Smooth muscle cell of bladder (primary cell): ENCODE measurements at places on chromosomes 5 and 9. TPM values are rescaled to one million over a fixed set of nuclear protein-coding genes. Genes with fewer than 3 reads are reported as not detected.

Gene CDKN2B
- 18.5 and 37.2 TPM in 2 replicates for total RNA-seq

Gene CD72
- 1.6 and 1.7 TPM in 2 replicates for total RNA-seq

Gene MGAT4B
- 94.4 and 138 TPM in 2 replicates for total RNA-seq

Gene SGTB
- 12.0 and 13.1 TPM in 2 replicates for total RNA-seq

Gene ENTREP1
- not detected in 2 replicates for total RNA-seq

Gene TMEM232
- total RNA-seq, result 2.8 and 3.4 TPM in 2 replicates

Gene ZDHHC11B
- under 0.01 and 0.09 TPM in 2 replicates for total RNA-seq

Gene NME5
- 1.6 and 2.1 TPM in 2 replicates for total RNA-seq

Gene FRMD3
- total RNA-seq, result 0.14 and 0.18 TPM in 2 replicates

Gene TTC23L
- total RNA-seq, result 0.37 and 0.43 TPM in 2 replicates

Gene KCTD16
- total RNA-seq, result 2.4 and 4.0 TPM in 2 replicates

Gene LRRC26
- not detected in 2 replicates for total RNA-seq

Gene MARCOL
- total RNA-seq, result 4.0 and 8.3 TPM in 2 replicates

Gene FSD1L
- 3.0 and 4.1 TPM in 2 replicates for total RNA-seq

Gene ANKRD34B
- total RNA-seq, result under 0.01 TPM in 1 of 2 replicates, not detected in the other

Gene BARX1
- not detected in 2 replicates for total RNA-seq

Gene PAEP
- total RNA-seq, result not detected in 2 replicates

Gene OR1B1
- 0.18 TPM in 1 of 2 replicates, not detected in the other for total RNA-seq

Gene HTR1A
- total RNA-seq, result not detected in 2 replicates

Gene SAPCD2
- 0.43 and 0.55 TPM in 2 replicates for total RNA-seq

Gene STPG3
- total RNA-seq, result not detected in 2 replicates

Gene ADAMTS6
- 58.6 and 72.2 TPM in 2 replicates for total RNA-seq

Gene CDKN2A
- total RNA-seq, result 9.5 and 10.1 TPM in 2 replicates

Gene ADGRD2
- not detected in 2 replicates for total RNA-seq

Gene GPX3
- total RNA-seq, result 20.1 and 35.2 TPM in 2 replicates

Gene LIFR
- total RNA-seq, result 41.3 and 49.4 TPM in 2 replicates

Gene PTGDS
- total RNA-seq, result 2.3 and 14.1 TPM in 2 replicates

Gene KCNT1
- not detected in 2 replicates for total RNA-seq

Gene GARIN3
- not detected in 2 replicates for total RNA-seq

Gene IL9
- not detected in 2 replicates for total RNA-seq

Gene CCDC192
- not detected in 2 replicates for total RNA-seq

Gene PHYHD1
- total RNA-seq, result 6.4 and 7.6 TPM in 2 replicates

Gene BSPRY
- not detected in 2 replicates for total RNA-seq

Gene PLCXD3
- total RNA-seq, result under 0.01 and 0.09 TPM in 2 replicates

Gene CEMIP2
- 40.0 and 65.6 TPM in 2 replicates for total RNA-seq

Gene TRIP13
- 3.4 and 4.6 TPM in 2 replicates for total RNA-seq

Gene PCDHB4
- total RNA-seq, result 0.09 and 0.14 TPM in 2 replicates

Gene ZNG1C
- total RNA-seq, result 16.2 and 20.2 TPM in 2 replicates

Gene ZFAND5
- 114 and 119 TPM in 2 replicates for total RNA-seq

Gene ARL14EPL
- 0.18 TPM in 1 of 2 replicates, not detected in the other for total RNA-seq

Gene DHFR
- 5.7 and 6.5 TPM in 2 replicates for total RNA-seq

Gene SNAPC4
- total RNA-seq, result 5.1 and 6.6 TPM in 2 replicates

Gene RNF224
- total RNA-seq, result not detected in 2 replicates

Gene FYB1
- total RNA-seq, result not detected in 2 replicates

Gene ARSI
- 22.2 and 26.8 TPM in 2 replicates for total RNA-seq

Gene PCDHGC4
- total RNA-seq, result 1.7 TPM in 2 replicates

Gene OTP
- not detected in 2 replicates for total RNA-seq

Gene ARID3C
- 0.09 and 0.14 TPM in 2 replicates for total RNA-seq

Gene PCDHGA9
- 2.7 and 3.1 TPM in 2 replicates for total RNA-seq

Gene KIF12
- not detected in 2 replicates for total RNA-seq

Gene TNFSF8
- not detected in 2 replicates for total RNA-seq
